Caudate nucleus (tissue), 63 donors: ENCODE measurements at places on chromosomes 3 and 15.
A peak's percentile ranks its signal among the peaks of the same experiment; 100 is the strongest.

DNA sequence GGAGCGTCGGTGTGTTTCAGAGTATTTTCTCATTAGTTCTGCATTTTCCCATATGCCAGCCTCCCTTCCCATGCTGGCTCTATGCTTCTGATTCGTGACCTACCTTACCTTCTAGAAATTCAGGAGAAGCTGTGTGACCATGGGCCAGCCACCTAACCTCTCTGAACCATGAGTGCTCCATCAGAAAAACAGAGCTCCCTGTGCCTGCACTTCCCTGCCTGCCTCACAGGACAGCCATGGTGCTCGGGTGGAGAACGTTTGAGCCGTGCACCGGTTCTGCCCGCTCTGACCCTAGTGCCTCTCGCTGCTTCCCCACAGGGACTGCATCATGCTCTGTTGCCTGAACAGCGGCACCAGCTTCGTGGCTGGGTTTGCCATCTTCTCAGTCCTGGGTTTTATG is 74.5 kb upstream of the SLC6A1 start:
- no peak for DNase-seq

DNA sequence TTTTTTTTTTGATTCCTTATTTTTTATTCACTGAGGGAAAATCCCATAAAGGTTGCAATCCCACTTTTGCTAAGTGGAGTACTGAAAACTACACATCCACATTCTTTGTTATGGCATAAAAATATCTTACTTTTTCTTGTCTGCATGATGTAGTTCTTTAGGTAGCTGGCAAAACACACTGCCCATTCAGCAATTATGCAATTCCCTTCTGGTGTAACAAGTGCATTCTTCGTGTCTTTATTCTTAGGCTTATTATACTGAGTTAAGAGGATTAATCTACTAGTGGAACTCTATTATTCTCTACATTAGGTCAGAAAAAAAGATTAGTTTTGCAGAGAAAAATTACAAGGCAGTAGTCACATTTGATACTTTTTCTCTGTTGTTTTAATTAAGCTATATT is 403.8 kb upstream of the GBE1 start:
- DNase-seq, result no peak

DNA sequence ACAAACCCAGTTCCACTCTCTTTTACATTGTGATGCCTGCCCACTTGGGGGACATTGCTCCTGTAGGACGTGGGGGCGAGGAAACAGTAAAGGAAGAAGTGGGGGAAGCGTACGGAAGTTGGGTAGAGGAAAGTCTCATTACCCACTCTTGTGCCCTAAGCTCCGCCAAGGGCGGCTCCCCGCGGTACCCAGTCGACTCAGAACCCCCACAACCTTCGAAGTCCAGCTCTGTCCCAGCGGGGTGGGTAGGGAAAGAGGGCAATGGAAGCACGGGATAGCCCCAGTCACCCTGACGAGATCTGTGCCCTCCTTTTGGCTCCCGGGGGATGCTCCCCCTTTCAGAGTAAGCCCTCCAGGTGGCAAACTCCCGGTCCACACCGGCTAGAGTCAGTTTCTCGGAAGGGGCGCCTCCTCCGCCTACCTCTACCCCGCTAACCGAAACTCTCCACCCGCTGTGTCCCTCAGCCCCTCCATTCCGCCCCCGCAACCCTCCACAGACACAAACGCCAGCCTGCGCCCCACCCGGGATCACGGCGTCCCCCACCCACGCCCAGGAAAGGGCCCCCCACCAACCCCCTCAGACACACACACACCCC is 527 bp downstream of the CSNK1G1 start:
- no peak for DNase-seq

DNA sequence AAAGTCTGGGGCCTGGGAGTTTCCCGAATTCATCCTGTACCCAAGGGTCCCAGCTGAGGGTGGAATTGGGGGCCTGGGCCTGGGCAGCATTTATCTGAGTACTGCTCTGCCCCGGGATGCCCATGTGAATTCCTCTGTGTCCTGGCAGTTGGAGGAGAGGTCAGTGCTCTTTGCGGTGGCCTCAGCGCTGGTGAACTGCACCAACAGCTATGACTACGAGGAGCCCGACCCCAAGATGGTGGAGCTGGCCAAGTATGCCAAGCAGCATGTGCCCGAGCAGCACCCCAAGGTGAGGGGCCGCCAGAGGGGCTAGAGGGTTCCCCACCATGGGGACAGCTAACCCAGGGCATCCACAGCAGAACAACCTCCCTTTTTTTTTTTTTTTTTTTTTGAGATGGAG is 6.2 kb upstream of the RCCD1 start:
- no peak for DNase-seq

- DNase-seq, result no peak
Measured at GRCh38 chr3:14301558-14301957, 100.8 kb upstream of the SLC6A6 start.

GRCh38 chr3:106824856-106825255 is 552.4 kb upstream of the CCDC54 start:
- no peak for DNase-seq

- DNase-seq, result no peak
Measured at GRCh38 chr3:65814845-65815578, 223.7 kb downstream of the MAGI1 start.

GRCh38 chr15:65355988-65356353 is 21.8 kb downstream of the IGDCC3 start:
- no peak for DNase-seq

DNA sequence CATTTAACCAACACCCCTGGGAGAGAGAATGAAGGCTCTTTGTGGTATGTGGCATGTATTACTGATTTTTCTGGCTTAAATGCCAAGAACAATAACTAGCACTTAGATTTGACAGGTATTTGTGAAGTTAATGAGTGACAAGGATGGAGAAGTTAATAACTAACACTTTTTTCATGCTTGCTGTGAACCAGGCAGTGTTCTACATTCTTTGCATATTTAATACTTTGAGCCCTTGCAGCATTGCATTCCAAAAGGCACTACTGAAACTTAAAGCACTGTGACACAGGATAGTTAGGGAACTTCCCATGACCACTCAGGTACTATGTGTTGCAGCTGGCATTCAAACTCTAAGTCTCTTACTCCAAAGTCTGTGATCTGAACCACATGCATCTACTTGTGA is 650.6 kb downstream of the ZPLD1 start:
- no peak for DNase-seq

DNA sequence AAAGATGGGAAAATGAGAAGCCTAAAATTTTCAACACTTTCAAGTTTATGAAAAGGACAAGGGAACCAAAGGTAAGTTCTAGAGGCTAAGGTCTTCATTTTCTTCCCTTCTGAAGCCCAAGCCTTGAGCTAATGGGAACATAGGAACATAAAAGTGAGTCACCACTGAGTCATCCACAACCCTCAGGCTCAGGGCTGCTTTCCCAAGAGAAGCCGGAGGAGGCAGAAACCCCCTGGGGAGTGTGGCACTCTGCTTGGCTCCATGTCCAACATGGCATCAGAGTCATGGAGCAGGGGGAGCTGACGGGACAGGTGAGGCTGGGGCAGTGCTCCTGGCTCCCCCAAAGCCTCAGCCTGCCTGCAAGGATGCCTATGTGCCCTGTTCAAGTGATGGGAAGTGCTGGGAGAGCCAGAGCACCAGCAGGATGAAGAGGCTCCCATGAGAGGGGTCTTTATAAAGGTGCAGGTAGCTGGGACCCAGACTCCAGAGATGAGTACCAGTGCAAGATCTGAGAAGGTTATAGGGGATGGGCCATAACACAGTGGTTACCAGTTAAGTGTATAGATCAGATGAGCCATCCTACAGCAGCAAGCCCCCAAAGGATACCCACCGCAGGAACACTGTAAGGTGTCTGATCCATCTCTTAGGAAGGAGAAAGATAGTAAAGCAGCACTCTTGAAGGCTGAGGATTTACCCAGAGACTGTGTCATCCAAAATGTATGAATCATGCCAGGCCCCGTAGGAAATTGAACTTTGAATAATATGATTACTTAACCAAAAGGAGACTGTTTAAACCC is 31.8 kb upstream of the RYR3 start:
- no peak for DNase-seq

GRCh38 chr15:101641894-101642293 is 10.3 kb downstream of the TM2D3 start:
- no peak for DNase-seq

- no peak for DNase-seq
Measured at GRCh38 chr3:141465221-141465620, 21.6 kb upstream of the RASA2 start.

GRCh38 chr3:32290619-32291018 is 52.1 kb downstream of the CMTM8 start:
- no peak for DNase-seq

GRCh38 chr3:13072600-13073325 is 466 bp downstream of the IQSEC1 start:
- DNase-seq, result peak; percentile 76

DNA sequence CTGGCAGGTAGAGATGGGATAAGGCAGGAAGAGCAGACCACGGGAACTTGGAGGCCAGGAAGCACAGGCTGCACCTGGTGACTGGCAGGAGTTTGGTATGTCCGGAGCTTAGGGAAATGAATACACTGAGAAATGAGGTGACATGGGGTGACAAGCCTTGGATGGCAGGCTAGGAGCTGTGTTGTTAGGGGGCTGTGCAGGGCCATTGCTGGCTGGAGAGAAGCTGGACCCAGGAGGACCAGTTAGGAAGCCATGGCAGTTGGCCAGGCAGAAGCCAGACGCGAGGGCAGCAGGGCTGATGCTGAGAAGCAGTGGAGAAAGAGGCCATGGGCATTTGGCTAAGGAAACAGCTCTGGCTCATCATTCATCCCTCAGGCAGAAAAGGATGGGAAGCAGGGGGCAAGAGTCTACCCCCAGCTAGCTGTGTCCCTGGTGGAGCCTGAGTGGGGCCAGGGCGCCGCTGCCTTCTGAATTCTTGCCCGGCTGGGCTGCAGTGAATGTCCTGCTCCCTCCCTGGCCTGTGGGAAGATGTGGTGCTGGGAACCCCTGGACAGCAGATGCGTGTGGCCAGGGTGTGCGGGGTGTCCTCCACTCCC is 255.8 kb downstream of the FAM43A start:
- no peak for DNase-seq

DNA sequence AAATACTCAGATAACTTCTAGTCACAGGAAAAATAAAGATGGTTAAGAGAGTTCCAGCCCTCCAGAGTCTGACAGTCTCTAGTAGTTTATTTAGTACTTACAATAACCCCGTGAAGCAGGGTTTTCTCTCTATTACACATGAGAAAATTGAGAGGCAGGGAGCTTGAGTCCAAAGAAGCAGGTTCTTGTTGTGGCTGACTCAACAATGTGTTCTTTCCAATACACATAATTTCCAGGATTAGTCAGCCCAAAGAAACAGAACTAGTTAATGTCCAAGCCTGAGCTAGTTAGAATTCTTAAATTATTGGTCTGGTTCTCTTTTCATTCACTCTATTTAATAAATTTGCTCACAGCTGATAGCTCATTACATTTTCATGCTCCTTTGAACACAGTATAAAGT is 49.9 kb downstream of the ALDH1A2 start:
- no peak for DNase-seq

- DNase-seq, result no peak
Measured at GRCh38 chr3:65551945-65552344, 486.8 kb downstream of the MAGI1 start.

DNA sequence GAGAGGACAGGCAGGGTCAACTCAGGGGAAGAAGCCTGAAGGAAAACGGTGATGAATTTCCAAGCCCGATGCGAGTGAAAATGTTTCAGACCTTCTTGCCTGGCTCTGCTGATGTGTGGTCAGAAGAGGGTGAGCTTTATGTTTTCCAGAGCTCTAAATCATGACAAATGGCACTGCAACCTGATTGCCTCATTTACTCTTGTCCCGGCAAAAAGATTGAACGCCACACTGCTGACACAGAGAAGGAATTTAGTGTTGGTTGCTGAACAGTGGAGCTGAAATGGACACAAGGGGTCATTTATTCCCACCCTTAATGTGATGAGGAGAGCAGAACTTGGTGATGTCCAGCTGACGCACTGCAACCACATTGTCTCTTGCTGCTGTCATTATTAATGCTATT is 36.1 kb upstream of the GABRG3 start:
- DNase-seq, result no peak

GRCh38 chr3:184238246-184238818 is 8.9 kb downstream of the VWA5B2 start:
- no peak for DNase-seq

DNA sequence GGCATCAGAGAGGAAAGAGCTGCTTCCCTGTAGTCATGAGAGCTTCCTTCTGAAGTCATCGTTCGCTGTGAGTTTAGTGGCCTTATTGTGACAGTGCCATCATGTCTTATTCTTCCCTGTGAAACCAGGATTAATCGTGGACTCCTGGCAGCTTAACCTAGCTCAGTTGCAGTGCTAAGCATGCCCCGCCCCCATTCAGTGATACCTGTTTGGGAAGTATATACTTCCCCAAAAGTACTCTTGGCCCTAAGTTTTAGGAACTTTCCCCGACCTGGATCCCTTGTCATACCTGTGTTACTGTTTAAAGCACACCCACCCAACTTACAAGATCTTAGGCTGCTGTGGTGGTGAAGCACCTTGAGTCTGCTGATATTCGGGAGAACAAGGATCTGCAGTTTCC is 32.1 kb upstream of the TIMP4 start:
- DNase-seq, result no peak

DNA sequence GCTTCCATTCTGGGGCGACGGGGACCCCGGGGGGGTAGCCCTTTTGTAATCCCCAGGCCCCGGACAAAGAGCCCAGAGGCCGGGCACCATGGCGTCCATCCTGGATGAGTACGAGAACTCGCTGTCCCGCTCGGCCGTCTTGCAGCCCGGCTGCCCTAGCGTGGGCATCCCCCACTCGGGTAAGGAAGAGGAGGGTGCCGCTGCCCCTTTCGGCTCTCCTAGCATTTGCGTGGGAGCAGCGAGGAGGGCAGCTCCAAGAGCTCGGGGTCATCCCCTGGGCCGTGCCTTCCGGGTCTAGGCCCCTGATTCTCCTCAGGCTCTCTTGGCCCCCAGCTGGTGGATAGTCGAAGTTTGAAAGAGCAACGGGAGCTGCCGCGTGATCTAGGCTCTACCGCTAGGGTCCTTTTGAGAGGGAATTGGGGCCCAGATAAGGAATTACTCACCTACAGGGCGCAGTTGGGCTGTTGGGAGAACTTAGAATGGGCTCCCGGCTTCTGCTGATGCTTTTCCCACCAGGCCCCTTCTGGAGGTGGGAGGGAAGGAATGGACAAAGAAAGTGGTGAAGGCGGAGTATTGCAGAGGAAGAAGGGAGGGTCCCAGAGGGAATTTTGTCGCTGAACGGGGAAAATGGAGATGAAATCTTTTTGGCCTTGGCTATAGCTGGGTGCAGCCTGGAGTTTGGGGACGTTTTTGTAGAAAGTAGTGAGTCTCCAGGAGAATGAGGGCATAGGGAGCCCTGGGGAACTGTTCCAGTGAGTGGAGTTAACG is 615 bp downstream of the VPS18 start:
- no peak for DNase-seq

DNA sequence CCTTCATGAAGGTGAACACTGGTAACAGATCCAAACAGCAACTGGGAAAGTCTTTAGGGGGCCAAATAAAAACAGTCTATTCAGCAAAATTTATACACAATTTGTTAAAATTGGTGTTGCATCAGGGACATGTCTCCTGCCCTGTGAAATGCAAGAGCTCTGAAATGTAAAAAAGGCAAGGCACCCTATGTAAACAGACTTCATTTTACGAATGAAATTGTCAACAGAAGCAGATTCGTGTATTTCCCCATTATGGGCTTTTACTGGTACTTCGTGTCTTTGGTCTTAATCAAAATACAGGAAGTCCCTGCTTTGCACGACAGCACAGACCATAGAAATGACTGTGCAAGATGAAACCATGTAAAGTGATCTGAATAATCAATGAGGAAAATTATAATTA is 127.3 kb upstream of the THBS1 start:
- no peak for DNase-seq
